ENCODE measurements at places on chromosomes 7 and 10.

DNA sequence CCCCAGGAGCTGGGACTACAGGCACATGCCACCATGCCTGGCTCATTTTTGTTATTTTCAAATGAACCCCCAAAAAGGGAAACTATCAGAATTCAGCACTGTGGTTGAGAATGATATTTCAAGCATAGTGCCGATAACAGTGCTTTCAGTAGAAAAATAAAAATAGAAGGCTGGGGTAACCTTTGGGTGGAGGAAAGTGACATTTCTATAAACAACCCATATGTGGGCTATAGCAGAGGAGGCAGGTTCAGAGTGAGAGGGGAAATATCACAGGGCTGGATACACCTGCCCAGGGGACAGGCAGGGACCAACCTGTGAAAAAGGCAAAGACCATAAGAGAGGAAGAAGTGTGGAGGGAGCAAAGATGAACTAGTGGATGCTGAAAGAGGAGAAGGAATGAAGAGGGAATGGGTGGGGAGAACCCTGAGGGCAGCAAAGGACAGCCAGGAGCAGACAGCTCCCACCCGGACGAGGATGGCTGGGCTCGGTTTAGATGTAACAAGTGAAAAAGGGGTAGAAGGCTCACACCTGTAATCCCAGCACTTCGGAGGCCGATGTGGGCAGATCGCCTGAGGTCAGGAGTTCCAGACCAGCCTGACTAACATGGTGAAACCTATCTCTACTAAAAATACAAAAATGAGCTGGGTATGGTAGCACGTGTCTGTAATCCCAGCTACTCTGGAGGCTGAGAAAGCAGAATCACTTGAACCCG, 56.5 kb downstream of the MAP3K8 start:
- DNase-seq: no peak

DNA sequence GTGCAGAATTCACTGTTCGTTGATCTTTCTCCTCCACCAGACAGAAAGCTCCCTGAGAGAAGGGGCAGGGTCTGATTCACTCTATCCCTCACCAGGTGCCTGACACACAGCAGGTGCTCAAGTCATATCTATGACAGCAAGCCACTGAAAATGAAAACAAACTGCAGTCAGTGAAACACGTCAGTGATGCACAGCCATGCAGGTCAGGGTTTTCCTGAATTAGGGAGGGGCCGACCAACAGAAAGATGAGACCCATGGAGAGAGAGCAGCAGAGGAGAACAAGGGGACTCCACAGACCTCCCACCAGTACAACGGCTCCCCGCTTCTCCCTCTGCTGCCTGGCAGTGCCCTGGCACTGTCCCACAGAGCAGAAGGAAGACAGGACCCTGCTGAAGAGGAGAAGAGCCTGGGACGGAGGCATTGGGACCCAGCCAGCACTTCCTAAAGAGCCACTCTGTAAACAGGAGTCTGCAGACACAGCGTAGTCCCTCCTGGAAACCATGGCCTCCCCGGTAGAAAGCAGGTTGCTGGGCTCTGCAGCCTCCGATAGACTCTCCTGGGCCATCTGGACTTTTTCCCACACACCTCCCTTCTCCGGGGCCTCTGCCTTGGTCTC, 50.3 kb downstream of the FAM53B start:
- DNase-seq: no peak

DNA sequence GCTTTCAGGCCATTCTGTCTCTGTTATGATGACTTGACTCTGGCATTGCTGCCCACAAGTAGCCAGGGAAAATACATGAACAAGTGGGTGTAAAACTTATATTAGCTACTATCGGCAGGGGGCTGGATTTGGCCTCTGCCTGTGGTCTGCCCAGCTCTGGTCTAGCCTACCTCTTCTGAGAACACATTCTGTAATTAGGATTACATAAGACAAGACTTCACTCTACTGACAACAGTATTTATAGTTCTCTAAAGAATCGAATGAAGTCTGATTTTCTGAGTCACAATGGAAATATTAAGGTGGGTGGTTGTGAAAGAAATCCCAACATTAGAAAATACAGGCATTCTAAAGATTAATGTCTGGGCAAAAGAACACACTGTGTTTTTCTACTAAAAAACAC, 55.5 kb downstream of the DLD start:
- no peak for DNase-seq

DNA sequence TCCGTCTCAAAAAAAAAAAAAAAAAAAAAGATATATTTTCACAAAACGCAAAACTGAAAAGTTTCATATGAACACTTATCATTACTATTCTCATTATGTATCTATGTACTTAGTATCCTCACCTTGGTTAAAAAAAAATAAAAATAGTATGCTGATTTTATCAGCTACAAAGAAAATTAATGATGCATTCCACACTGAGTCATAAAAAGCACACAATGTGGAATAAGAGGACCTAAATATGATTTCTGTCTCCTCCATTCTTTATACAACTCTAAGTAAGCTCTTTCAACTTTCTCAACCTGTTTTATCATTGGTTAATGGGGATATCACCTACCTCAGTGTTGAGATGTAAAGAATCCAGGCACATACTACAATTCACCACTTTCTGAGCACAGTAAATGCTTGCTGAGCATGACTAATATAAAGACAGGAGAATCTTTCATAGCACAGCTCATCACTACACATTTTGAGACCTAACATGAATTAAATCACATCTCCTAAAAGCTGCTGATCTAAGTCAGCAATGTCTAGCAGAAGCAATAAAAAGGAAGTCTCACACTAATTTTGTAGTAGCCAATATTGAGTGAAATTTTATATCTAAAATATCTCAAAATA, 2.7 kb downstream of the SNX13 start:
- DNase-seq: no peak

- peak; percentile 10 for DNase-seq
Measured at GRCh38 chr7:34991938-34992840, 45.1 kb downstream of the DPY19L1 start.

DNA sequence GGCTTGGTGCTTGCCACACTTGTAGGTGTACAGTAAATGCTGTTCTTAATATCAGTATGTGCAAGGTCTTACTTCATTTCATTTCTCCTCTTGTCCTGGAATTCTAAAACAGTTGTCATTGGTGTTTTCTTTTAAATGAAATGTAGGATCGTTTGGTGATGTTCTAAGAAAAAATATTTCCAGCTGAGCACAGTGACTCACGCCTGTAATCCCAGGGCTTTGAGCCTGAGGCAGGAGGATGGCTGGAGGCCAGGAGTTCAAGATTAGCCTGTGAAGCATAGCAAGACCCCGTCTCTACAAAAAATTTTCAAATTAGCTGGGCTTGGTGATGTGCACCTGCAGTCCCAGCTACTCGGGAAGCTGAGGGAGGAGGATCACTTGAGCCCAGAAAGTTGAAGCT, 32.6 kb upstream of the ELN start:
- DNase-seq: peak; percentile 77

- no peak for DNase-seq
Measured at GRCh38 chr7:47432671-47433563, 149.0 kb downstream of the TNS3 start.
